ENCODE measurements at places on chromosomes 3 and 15.

GRCh38 chr3:136960838-136961836, 3.4 kb downstream of the IL20RB start:
- peak; percentile 60 for DNase-seq

GRCh38 chr3:81743096-81744025, 18.1 kb downstream of the GBE1 start:
- DNase-seq, result peak; percentile 96

DNA sequence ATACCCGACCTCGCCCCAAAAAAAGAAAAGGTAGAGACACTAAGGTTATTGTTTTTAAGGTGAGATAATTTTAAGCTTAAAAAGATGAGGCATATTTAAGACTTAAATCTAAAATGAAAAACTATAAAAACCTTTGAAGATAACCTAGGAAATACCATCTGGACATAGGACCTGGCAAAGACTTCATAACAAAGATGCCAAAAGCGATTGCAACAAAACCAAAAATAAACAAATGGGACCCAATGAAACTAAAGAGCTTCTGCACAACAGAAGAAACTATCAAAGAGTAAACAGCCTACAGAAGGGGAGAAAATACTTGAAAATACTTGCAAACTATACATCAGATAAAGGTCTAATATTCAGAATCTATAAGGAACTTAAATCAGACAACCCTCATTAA, 80.9 kb downstream of the TMCC1 start:
- no peak for DNase-seq

- DNase-seq, result no peak
Measured at GRCh38 chr3:105014631-105015030, 352.1 kb upstream of the ALCAM start.

DNA sequence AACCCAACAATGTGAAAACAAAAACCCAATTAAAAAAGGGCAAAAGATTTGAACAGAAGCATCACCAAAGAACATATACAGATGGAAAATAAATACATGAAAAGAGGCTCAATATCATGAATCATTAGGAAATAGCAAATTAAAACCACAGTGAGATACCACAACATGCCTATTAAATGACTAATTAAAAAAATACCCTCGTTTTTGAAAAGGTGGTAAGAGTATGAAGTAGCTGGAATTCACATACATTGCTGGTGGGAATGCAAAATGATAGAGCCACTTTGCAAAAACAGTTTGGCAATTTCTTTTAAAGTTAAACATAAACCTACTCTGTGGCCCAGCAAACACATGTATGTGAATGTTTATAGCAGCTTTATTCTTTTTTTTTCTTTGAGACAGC, 75.8 kb downstream of the B3GNT5 start:
- DNase-seq, result no peak

GRCh38 chr3:14555835-14556234, 15.7 kb upstream of the GRIP2 start:
- no peak for DNase-seq

GRCh38 chr3:73435055-73435454, 189.7 kb downstream of the PDZRN3 start:
- no peak for DNase-seq

DNA sequence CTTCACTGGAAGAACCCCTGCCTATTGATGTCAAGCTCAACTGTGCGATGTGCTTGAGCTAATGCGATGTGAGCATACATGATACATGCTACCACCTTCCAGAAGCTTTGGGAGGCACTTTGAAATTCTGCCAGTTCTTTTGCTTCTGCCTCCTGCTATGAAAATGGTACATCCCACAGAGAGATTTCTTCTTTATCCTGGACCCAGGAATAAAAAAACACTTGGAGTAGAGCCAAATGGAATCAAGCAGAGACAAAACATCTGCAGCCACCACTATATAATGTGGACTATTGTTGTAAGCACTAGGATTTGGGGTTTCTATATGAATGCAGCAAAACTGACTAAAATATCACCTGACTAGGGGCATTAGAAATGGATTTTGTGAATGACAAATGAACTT, 119.9 kb upstream of the GAP43 start:
- DNase-seq, result no peak

- DNase-seq, result no peak
Measured at GRCh38 chr15:98398886-98399285, 249.5 kb upstream of the IGF1R start.

GRCh38 chr3:33331414-33331813, 54.2 kb downstream of the FBXL2 start:
- DNase-seq, result peak; percentile 30

- DNase-seq, result no peak
Measured at GRCh38 chr3:42749753-42750231, 23.3 kb downstream of the CCDC13 start.

DNA sequence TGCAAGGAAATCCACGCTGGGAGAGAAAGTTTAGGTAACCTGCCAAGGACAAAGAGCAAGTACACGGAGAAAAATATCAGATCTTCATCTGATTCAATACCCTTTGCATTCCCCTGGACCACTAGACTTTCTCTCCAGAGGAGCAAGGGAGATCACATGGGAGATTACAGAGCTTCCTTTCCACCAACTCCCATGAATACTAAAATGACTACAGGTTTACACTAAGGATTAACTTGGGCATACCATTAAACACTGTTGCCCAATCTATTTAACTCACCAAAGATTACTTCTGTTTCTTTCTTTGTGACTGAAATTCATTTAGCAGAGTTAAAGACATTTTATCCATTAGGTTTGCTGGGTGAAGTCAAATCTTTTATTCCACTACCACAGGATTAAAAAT, 71.2 kb downstream of the RYK start:
- no peak for DNase-seq

DNA sequence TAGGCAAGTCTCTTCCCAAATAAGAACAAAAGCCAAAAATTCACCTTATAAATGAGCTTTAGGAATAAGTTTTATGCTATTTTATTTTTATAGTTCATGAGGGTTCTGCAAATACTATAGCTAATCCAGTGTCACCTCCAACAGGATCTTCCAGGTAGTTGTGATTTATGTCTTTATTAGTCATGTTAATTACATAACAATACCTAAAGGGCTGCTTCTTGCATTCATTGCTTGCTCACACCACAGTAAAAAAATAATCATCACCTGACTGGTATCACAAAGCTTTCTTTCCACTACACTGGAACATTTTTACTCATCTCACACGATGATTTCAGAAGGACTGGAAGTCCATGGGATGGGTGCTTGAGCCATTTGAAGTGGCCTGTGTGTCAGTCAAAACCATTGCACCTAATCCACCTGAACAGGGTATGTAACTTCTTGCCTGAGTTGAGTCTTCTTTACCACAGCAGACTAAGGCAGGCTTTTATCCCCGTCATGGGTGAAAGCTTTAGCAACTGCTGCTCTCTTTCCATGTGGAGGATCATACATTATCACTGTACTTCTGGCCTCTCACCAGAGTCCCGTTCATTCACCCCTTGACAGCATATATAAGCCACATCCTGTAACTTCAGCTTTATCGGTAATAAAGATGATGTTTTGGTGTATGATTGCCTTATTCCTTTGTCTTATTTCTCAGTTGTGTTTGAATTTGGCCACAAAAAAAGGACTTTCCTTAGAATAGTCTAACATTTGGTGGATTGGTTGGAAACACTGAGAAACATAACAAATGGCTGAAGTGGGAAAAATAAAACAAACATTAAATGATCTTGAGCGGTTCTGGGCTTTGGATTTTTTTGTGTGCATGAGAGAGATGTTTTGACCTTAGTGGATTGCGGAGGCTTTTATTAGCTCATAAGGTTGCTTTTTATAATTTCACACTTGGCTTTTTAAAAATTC, 382.6 kb upstream of the THBS1 start:
- no peak for DNase-seq

- no peak for DNase-seq
Measured at GRCh38 chr3:71146673-71147072, 436.9 kb downstream of the FOXP1 start.

DNA sequence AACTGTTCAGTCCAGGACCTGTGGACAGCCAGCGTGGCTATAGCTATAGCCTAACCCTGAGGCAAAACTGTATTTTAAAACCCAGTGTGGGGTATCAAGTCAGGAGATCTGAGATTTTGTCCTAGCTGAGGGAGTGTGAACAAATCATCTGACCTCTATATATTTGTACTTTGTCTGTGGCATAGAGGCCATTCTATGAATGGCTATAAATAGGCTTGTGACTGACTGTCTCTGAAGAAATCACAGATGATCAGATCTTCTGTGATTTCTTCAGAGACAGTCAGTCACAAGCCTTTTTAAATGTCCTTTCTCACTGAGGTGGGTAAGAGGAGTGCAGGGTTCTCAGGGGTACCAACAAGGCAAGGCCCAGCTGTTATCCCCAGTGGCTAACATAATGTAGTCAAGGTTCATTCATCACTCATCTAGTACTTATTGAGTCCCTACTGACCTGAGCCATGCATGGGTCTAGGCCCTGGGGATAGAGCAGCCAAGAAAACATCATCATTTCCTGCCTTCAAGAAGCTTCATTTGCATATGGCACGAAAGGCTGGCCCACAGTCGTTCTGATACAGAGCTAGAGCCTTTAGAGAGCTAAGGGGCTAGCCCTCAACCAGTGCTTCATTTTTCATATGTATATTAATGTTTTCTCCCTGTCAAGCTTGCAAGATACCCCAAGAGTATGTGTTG, 53.3 kb downstream of the TIPARP start:
- DNase-seq, result no peak

- no peak for DNase-seq
Measured at GRCh38 chr15:72554471-72555425, 80.6 kb downstream of the ARIH1 start.

- no peak for DNase-seq
Measured at GRCh38 chr3:177931346-177931745, 604.9 kb upstream of the KCNMB2 start.

GRCh38 chr3:8856721-8857120, 87.3 kb upstream of the OXTR start:
- DNase-seq, result peak; percentile 78

GRCh38 chr3:124814620-124815421, 72.3 kb downstream of the ITGB5 start:
- no peak for DNase-seq

- peak; percentile 53 for DNase-seq
Measured at GRCh38 chr15:81160312-81161159, 26.5 kb downstream of the CFAP161 start.

GRCh38 chr3:99413504-99413903, 224.9 kb upstream of the COL8A1 start:
- DNase-seq, result peak; percentile 60

GRCh38 chr15:60528530-60528929, 49.6 kb upstream of the ICE2 start:
- no peak for DNase-seq

- DNase-seq, result no peak
Measured at GRCh38 chr15:38084289-38084688, 149.8 kb downstream of the TMCO5A start.

GRCh38 chr3:14525685-14526631, 14.2 kb downstream of the GRIP2 start:
- peak; percentile 45 for DNase-seq

GRCh38 chr15:77866596-77867125, 210.8 kb downstream of the TBC1D2B start:
- DNase-seq, result no peak

DNA sequence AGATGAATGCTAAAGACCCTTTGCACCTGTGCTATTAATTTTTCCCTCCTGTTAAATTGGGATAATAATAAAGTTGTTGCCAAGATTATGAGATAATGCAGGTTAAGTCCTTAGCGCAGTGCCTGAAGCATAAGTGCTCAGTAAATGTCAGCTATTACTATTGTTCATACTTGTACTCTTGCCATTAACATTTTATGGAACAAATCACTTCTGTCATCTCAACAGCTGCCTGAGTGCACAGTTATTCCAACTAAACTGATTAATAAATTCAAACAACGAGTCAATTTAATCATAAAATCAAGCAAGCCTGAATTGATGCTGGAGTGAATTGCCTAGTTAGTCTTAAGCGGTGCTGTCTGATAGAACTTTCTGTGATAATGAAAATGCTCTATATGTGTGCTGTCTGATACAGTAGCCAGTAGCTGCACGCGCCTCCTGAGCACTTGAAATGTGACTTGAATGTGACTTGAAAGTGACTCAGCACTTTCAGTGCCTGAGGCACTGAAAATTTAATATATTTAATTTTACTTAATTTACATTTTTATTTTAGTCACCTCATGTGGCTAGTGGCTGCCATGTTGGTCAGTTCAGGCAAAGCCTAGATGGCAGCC, 198.7 kb upstream of the PFN2 start:
- no peak for DNase-seq

GRCh38 chr3:138796761-138797160, 38.0 kb downstream of the PIK3CB start:
- DNase-seq, result no peak

GRCh38 chr3:193732827-193733226, 139.8 kb downstream of the OPA1 start:
- DNase-seq, result no peak

GRCh38 chr15:49361370-49361769, 61.7 kb upstream of the FGF7 start:
- DNase-seq, result no peak

- no peak for DNase-seq
Measured at GRCh38 chr15:31840849-31841476, 189.4 kb upstream of the CHRNA7 start.

DNA sequence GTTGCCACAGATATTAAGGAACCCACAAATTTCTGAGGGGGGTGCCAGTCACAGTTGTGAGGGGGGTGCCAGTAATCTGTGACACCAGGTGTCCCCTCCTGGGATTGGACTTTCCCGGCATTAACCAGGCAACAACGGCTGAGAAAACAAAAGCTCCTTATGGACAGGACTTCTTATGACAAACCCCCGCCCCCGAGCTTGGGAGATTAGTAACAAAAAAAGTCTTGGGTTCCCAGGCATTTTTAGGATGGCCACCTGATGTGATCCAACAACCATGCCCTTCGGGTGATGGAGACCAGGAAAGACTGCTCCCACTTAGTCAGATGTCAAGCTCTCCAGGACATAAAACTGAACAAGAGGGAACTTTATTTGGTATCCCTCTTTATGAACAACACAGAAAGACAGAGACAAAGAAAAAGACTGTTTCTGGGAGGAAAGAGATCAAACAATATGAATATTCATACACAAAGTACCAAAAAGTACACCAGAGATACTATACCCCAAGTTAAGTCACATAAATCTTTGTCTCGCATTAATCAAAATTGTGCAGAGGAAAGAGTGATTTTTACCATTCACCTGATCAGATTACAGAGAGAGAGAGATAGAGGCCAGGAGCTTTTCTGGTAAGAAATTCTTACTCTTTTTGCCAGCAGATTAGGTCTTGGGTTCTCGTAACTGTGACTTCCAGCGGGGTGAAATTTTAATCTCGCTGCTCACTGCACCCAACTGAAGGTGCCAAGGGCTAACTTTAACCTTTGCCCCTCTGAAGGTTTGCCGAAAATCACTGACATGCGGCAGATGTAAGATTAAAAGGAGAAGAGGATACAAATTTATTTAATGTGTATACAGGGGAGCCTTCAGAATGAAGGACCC, 61.6 kb downstream of the OSTN start:
- DNase-seq, result no peak

- DNase-seq, result no peak
Measured at GRCh38 chr3:25747033-25747432, 36.2 kb downstream of the NGLY1 start.

GRCh38 chr3:132543011-132543739, 53.9 kb upstream of the ACKR4 start:
- peak; percentile 86 for DNase-seq

- DNase-seq, result no peak
Measured at GRCh38 chr3:190340071-190340470, 17.8 kb upstream of the CLDN1 start.

GRCh38 chr3:152961323-152961722, 126.4 kb downstream of the P2RY1 start:
- no peak for DNase-seq

- no peak for DNase-seq
Measured at GRCh38 chr15:40182358-40183029, 21.6 kb downstream of the BUB1B start.

Measured in GM04503 (cell line).